GM12865 (cell line): ENCODE measurements at places on chromosomes 5 and 9.

- DNase-seq: no peak
Measured at GRCh38 chr5:112883192-112883591, 22.1 kb downstream of the SRP19 start.

GRCh38 chr9:27165670-27166069, 56.6 kb downstream of the TEK start:
- no peak for DNase-seq

DNA sequence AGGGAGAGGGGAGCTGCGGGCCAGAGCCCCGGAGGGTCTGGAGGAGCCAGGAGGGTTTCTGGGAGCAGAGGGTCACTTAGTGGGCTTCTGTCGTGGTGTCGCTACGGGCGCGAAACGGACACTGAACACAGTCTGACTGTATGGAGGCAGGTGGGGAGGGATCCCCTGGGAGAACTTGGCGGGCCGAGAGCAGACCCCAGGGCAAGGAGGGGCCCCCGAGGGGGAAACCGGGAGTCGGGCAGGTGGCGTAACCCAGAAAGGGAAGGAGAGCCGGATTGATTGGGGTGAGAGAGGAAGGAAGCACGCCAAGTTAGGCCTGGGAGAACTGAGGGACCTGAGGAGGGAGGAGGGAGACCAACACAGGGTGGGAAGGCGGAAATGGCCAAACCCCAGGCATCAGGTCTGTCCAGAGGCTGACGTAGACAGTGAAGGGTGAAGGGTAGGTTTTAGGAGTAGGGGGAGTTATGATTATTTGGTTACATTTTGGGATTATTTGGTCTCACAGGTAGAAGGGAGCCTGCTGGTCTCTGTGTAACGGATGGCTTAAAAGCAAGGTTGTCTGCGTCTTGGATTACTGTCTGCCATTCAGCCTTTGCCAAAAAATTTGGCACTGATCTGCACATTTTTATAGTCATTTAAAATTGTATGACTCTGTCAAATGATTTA, 3.3 kb upstream of the MSMP start:
- peak; percentile 76 for DNase-seq

DNA sequence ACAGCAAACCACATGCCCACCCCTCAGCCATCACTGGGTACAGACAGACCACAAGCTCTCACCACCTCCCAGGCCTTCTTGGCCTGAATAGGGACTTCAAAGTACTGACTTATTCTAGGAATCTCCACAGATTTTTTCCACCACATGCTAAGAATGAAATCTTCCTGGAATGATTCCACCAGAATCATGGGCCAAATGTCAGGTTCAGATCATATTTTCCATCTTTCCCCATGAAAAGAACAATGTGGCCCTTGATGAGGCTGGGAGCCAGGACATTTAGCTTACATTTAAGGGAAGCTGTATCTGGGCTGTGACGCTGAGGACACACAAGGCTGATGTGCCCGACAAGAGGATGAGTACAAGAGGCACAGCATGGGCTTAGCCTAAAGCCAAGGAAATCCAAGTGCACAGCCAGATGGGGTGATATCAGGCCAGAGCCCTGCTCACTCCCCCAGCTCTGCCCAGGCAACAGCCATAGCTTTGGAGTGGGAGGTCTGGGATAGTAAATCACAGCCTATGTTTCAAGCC, 28.1 kb downstream of the ACSL6 start:
- no peak for DNase-seq

GRCh38 chr5:139837711-139838380, 42.2 kb downstream of the PSD2 start:
- no peak for DNase-seq

GRCh38 chr5:98109561-98110006, 663.9 kb upstream of the RGMB start:
- no peak for DNase-seq

GRCh38 chr5:153483482-153483881, 7.0 kb upstream of the GRIA1 start:
- DNase-seq: peak; percentile 13

GRCh38 chr5:137144656-137145055, 354.5 kb downstream of the SPOCK1 start:
- DNase-seq: no peak

DNA sequence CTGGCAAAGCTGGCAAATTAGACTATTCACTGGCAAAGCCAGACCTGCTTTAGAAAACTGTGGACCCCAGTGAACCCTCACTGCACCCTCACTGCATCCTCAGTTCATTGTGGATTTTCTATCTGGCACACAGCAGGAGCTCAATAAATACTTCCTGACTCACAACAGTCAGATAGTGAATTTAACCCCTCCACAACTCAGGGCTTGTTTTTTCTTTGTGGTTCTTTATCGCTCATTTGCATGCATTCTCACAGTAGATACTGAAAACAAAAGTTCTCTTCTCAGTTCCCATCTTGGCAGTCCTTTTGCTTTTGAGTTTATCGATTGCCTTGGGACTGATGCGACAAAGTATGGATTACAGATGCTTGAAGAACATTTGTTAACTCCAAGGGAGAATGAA, 99.8 kb downstream of the ACTL7B start:
- DNase-seq: peak; percentile 50

DNA sequence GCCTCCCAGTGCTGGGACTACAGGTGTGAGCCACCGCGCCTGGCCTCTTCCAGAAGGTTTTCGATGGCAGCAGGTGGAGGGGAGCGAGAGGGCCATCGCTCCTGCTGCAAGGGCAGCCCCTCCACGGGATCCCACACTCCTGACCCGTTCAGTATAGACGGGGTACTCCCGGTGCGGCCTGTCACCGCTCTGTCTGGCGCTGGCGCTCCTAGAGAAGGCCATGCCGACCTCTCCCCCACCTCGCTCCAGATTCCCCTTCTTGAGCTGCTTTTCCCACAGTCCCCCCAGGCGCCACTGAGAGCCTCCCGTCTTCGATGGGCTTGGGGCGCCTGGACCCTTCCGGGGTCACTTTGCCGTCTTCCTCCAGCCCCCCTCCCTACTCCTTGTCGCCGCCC, 4.3 kb upstream of the SQSTM1 start:
- DNase-seq: no peak

GRCh38 chr9:22392523-22392922, 54.1 kb upstream of the DMRTA1 start:
- DNase-seq: no peak

DNA sequence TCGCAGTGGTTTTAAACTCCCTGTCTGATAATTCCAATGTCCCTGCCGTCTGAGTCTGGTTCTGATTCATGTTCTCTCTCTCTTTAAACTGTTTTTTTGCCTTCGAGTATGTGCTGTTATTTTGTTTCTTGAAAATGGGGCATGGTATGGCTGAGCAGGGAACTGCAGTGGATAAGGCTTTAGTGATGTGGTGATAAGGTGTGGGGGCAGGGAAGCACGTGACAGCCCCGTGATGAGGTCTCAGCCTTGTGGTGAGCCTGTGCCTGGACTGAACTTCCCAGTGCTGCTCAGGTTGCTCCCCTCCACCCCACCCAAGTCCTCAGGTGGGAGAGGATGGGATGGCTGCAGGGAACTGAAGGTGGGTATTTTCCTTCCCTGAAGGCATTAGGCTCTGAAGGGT, 5.5 kb upstream of the ZNF354B start:
- DNase-seq: no peak

DNA sequence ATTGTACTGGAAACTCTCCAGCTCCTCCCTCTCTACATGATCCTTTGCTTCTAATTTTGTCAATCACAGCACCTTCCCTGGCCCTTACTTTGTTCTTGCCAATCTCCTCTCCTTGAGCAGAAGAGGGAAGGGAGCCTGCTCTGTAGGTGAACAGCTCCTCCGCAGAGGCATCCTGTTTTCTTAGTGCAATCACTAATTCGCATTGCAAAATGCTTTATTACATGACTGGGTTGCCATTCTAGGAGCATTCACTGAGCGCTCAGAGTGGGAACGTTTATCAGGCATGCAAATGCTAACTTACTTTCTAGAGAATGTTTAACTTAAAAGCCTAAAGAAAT, 416 bp upstream of the SNX18 start:
- DNase-seq: no peak

GRCh38 chr9:113798062-113799030, 77.8 kb upstream of the ZNF618 start:
- DNase-seq: no peak

- peak; percentile 10 for DNase-seq
Measured at GRCh38 chr5:84602371-84602771, 217.7 kb upstream of the EDIL3 start.

DNA sequence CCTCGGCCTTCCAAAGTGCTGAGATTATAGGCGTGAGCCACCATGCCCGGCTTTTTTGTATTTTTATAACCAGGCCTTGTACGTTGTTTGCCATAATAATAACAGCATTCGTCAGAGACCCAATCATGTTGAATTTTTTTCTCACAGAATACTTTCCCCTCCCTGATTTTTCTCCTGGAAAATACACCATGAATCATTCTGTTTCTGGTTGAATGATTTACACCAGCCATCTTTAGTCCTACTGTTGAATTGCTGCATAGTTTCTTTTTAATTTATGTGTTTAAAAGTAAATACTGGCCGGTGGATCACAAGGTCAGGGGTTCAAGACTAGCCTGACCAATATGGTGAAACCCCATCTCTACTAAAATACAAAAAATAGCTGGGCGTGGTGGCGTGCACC, 3.5 kb downstream of the CNOT8 start:
- no peak for DNase-seq

- no peak for DNase-seq
Measured at GRCh38 chr5:44807269-44807668, 1.5 kb upstream of the MRPS30 start.

DNA sequence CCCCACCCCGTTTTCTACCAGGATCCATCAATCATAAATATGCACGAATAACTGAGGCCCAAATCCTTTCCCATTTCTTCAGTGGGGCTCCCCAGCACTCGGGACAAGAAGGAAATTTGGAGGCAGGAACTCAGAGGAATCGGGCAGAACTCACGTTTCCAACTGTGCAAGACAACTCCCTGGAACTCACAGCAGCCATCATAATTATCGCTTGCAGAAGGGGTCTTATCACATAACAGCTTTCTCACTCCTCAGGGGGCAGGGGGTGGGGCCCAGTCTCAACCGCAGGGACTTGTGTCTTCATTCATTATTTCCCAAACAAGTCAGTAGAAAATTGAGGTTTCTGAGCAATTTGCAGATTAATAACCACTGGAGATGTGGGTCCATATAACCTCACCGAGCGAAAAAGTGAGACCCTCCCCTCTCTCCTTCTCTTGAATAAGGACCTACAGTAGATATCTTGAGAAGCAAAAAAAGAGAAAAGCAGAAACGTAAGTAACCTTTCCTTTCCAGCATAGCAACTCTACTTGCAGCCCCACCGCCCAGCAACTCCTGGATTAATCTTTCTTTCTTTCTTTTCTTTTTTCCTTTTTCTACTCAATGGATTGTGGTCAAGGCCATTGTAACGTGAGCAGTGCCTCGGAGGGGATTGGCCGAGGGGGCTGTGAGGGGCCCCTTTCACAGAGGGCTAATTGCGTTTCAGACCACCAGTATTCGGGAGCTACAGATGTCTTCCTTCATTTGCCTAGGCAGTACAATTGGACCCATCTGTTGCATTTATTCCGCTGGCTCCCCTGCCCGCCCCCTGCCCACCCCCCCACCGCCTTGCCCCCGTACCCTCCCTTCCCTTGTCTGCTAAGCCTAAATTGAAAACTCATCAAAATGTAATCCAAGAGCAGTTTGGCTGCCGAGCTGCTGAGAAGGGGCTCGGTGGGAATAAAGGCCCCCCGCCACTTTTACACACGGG, 24.7 kb upstream of the TIFAB start:
- DNase-seq: no peak

GRCh38 chr5:177419046-177419445, 7.4 kb upstream of the GRK6 start:
- DNase-seq: no peak

GRCh38 chr5:40356248-40356647, 323.5 kb upstream of the PTGER4 start:
- no peak for DNase-seq

DNA sequence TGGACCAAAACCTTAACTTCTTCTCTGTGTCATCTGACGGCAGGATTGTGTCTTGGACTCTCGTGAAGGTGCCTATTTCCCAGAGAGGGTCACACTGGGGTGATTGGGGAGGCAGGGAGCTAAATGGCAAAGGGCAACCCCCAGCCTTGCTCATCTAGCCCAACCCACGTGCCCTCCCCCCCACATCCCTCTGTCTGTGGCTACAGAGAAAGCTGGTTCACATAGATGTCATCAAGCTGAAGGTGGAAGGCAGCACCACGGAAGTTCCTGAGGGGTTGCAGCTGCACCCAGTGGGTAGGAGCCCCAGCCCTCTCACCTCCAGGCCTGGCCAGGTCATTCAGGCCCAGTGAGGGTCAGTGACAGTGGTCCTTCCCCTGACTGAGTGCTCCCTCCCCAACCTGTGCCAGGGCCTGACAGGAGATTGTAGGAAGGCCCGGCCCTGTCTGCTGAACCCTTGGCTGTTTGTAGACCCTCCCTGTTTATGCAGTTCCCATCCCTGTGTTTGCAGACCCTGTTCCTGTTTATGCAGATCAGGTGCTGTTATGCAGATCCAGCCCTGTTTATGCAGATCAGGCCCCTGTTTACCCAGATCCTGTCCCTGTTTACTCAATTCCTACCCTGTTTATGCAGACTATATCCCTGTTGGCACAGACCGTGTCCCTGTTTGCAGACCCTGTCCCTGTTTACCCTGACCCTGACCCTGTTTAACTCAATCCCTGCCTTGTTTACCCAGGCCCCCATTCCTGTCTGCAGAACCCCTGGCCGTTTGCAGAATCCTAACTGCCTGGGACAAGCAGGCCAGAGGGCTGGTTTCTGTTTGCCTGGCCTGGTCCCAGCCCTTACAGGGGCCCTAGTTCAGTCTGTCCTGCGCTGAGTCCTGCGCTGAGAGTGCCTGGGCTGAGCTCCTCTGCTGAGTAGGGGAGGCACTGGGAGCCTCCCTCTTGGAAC, 10.4 kb downstream of the ENHO start:
- no peak for DNase-seq

- DNase-seq: no peak
Measured at GRCh38 chr5:154765396-154765925, 10.3 kb downstream of the LARP1 start.

- no peak for DNase-seq
Measured at GRCh38 chr5:151222054-151222789, 1.7 kb downstream of the CCDC69 start.

DNA sequence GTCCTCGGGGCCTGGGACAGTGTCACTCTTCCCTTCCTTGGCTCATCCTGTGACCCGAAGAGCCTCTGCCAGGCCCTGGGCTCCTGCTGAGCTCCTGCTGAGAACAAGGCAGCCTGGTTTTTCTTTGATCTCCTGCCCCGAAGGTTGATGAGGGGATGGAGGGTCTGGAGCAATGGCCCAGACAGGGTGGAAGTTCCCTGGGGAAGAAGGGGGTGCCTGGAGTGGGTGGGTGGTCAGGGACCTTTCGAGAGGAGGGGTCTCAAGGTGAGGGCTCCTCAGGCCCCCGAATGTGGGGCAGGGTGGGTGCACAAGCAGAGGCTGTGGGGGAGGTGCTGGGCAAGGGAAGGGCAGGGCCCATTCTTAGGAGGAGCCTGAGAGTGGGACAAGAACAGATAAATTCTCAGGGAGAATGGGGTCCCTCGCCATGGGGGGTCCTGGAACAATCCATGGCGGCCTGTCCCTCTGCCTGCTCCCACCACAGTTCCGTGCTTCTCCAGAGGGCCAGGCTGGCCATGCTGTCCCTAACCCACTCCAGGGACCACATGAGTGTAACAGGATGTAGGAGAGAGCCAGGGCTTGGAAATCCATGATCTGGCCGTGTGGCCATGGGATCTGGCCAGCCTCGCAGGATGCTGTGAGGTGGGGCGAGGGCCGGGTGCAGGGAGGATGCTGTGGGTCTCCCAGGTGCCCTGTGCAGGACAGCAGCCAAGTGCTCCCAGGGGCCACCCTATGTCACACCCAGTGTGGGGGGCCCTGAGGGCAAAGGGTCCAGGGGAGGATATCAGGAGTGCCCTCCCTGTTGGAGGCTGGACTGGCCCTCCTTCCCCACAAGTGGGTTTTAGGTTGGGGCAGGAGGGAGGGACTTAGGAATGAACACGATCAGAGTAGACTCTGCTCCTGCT, 128.5 kb upstream of the LPCAT1 start:
- no peak for DNase-seq
